ENCODE measurements at places on chromosomes 12 and 14.

- no peak for DNase-seq
These were observed 216.2 kb downstream of the DUSP6 start for GRCh38 chr12:89135976-89136634.

- no peak for DNase-seq
These were observed 79.1 kb upstream of the ST8SIA1 start for GRCh38 chr12:22413592-22413991.

DNA sequence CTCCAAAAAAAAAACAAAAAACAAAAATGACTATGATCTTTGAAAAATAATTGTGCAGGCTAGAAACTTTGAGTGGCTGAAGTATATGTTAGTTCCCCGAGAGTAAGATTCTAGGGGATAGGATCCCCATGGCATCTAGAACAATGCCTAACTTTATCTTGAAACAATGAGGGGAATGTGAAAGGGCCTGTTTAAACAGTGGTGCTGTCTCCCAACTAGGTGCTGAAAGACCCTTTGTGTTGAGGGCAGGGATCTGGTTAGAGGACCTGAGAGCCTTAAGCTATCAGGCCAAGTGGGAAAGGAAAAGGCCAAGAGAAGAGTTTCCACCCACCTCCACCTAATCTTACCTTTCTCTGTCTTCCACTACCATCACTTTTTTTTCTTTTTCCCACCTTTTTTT is 6.8 kb upstream of the YLPM1 start:
- DNase-seq, result no peak

DNA sequence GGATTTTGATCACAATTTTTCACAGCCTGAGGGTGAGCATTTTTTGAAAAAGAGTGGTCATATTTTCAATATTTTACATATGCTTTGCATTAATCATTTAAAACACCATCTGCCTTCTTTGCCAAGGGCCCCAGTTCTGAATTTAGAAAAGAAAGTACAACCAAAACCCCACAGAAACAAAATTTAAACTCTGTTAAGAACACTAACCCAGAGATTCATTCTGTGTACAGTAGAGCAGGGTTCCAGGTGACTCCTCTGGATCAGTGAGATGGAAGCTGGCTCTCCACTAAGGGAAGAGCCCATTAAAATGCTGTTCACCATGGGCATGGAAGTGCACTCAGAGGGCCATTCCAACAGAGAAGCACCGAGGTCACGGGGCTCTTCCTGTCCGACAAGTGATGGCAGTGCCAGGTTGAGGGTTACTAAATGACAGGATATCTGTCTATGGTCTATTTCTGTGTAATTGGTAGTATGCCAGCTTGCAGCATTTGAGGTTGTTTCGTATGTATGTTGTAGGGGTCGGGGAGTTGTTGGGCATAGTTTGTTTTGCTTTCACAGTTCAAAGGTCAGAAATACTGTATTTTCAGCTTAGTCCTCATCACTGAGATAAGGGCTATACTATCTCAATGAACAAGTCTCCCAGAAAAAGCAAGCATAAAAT is 95.9 kb downstream of the SLC35F4 start:
- no peak for DNase-seq

- DNase-seq, result no peak
These were observed at the start of gene RBP5 for GRCh38 chr12:7128681-7129286. RBP5 (minus strand) TSS chr12:7128889; CDS start chr12:7128775, 114 bp downstream.

- DNase-seq, result no peak
These were observed 55.2 kb downstream of the TMCC3 start for GRCh38 chr12:94595152-94595551.

DNA sequence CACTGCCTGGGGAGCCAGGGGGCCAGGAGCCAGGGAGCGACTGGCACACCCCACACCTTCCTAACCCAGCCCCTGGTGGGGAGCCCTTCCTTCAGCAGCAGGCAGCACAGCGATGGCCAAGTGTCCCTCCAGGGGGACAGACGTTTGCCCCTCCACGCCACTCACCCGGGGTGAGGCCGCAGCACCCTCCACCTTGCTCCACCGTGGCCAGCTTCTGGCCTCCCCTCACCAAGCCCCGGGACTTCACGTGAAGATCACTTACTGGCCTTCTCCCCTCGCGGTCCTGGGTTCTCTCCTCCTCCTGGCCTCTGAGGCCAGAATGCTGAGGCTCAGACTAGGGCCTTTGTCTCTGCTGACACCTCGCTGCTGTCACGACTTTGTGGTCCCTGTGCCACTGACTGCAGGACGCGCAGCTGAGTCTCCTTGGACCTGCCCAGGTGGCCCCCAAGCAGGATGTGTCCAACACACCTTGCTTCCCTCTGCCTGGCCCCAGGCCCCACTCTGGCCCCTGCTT is 3.5 kb upstream of the ASPG start:
- DNase-seq, result no peak

DNA sequence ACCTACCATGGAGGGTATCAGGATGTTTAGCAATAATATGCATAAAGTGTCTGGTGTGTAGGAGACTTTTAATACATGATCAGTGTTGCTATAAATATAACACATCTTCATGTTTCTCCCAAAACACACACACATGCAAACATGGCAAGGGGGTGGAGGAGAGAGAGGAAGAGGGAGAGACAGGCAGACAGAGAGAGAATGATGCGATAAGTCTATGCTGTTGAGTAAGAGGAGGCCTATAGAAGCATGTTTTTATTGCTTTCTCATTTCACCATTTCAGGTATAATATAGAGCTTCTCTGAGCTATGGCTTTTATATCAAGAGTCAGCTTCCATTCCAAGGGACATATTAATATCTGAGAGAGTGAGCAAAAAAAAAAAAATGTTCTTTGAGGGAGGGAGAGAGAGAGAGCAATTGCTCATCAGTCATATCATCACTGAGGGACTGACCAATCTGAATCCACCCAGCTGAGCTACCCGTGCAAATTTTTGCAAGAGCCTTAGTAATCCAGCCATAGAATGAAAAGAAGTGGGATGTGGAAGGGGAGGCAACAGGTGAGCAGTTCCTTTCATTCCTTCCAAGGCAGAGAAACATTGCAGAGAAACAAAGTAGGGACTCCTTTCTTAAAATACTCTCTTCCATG is 54.8 kb upstream of the RASSF8 start:
- no peak for DNase-seq

DNA sequence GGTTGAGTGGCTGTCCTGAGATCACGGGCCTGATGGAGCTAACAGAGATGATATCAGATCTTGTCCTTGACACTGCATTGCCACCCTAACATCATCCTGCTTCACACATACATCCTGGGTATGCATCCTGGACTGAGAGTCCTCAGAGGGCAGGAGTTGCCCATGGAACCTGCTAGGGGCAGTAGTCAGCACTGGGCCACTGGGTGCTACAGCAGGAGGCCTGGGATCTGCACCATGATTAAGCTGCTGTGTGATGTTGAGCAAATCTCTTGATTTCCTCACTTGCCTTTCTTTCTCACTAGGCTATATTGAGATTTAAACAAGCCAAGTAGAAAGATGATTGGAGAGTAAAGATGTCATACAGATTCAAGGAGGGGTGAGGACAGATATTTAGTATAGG is 22.1 kb upstream of the EIF4B start:
- no peak for DNase-seq

DNA sequence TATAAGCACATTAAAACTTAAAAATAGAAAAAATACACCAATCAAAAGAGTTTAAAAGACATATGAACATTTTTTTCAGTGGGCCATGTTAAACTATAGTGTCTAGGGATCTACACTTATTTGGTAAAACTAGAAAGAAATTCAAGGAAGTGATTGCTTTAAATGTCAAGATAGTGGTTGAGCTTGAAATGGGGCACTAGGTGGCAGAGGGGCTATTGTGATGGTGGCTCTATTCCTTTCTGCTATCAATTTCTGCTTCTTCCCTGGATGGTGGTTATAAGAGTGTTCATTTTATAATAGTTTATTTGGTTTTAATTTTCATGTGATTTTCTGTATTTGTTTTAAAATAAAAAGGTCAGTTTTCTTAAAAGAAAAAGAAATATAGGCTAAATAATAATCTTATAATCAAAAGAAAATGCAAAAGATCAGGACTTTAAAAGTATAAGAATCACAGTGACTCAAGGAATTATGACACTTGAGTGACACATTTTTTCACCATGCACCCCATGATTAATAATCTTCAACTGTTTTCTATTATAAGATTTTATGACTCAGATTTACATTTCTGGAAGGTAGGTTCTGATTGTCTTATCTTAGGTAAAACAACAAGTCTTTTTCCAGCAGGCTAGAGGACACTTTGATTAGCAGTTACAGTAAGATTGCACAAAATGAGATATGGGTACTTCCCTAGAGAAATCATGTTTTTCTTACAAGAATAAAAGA is 137.5 kb downstream of the FSCB start:
- no peak for DNase-seq

DNA sequence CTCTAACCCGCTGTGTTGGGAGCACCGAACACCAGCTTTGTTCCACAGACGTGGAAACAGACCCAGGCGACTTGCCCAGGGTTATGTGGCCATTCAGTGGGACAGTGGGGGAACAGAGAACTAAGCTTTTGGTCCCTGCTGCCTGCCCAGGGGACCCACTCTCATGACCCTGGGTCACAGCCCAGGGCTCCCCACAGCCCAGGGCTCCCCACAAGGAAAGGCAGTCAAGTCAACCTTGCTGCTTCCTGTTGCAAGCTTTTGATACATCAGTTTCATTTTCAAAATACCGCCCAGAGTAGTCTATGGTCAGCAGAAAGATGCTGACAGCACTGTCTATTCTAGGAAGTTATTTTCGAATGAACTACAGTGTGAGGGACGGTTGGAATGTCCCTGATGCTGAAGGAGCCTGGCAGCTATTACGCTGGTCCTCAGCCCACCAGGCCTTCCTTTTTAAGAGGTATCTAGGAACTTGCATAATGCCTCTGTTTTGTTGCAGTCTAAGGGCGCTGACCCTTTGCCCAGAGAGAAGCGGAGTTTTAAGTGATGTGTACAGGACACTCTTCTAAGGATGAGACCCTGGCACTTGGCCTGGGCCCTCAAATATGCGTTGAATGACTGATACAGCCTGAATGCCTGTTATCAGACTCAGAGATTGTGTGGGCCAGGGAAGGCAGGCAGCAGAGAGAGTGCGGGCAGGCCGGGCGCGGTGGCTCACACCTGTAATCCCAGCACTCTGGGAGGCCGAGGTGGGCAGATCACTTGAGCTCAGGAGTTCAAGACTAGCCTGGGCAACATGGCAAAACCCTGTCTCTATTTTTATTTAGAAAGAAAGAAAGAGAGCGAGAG is 12.6 kb upstream of the TTC7B start:
- DNase-seq, result peak; percentile 53

DNA sequence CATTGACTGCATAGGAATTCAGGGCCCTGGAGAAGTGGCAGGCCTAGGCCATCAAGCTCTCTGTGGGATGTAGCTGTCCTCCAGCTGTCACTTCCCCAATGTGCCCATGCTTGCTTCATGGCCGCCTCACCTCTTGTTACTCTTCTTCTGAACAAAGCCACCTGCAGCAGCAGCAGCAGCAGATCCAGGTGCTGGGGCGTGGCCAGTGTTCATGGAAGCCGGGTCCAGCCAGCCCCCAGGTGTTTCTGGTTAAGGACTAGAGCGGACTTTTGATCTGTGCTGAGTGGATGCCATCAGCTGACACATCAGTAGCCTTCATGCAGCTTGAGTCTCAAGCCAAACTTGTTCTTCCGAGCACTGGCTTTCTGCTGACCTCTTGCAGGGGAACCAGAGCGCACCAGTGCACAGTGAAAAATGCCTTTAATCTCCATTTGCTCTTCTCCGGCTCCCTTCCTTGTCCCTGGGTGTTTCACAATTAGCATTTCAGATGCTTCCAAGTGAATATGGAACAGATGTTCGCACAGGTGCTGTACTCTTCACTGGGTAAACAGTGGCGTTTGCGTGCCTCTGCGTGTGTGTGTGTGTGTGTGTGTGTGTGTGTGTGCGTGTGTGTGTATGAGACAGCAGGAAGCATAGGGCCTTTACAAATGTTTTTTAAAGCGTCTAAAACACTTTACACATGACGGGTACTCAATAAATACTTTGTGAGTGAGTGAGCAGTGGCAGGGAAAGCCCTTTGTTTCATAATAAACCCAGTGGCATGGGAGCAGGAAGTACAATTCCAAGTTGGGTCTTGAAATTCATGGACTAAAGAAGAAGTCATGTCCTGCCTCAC is 20.1 kb downstream of the TPCN1 start:
- no peak for DNase-seq

GRCh38 chr12:28795311-28795710 is 353.8 kb upstream of the FAR2 start:
- no peak for DNase-seq

Measured in erythroblast (primary cell).